Breast epithelium (tissue), 4 donors: ENCODE measurements at places on chromosomes 11 and 22. TPM values are rescaled to one million over a fixed set of nuclear protein-coding genes. Genes with fewer than 3 reads are reported as not detected.

DNA sequence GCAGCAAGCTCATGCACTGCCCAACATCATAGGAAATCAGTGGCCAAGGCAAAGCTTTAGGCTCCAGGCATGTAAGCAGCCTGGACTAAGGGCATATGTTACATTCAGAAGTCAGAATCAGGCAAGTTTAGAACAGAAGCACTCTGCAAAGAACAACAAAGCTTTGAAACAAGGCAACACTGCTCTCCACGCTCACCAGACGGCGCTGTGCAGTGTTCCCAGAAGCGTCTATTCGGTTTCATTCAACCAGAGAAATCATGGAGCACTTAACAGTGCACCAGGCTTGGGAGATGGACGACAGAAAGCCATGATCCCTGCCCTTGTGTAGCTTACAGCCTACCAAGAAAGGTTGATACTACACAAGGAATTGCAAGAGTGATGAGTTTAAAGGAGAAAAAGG is 555.8 kb downstream of the BUD13 start:
- DNase-seq, result no peak

DNA sequence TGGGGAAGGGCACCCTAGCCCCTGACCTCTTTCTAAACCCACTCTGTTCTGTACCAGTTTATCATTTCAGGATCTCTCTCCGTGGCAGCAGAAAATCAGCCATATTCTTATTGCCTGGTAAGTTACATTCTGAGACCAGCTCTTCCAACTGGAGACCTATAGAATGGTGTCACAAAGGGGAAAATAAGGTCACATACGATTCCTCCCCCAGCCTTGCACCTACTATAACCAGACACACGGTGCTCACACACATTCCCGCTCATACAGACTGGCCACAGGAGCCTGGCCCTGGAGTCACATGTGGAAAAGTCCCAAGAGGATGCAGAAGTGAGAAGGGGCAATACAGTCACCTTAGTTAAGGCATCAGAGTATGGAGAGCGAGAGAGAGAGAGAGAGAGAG is 7.5 kb downstream of the MS4A8 start:
- DNase-seq, result no peak

- no peak for DNase-seq
Observed at GRCh38 chr11:65246506-65246905, 15.3 kb upstream of the POLA2 start.

- no peak for DNase-seq
Observed at GRCh38 chr11:56923116-56923515, 65.6 kb upstream of the OR5AK2 start.

GRCh38 chr22:41838842-41839618 is 6.1 kb downstream of the SREBF2 start:
- DNase-seq, result no peak

DNA sequence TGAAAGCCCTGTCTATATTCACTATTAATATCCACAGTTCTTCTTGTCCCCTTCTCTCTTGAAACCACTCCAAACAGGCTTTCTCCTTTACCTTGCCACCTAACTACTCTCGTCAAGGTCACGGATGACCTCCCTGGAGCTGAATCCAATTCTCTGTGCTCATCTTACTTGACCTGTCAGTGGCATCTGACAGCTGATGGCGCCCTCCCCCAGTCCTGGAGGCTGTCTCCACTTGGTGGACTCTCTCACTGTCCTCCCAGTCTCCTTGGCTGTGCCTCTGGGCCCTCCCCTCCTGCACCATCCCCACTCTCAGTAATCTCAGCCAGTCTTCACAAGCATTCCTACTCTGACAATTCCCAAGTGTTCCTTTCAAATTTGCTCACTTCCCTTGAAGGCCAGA is 8.7 kb downstream of the TNKS1BP1 start:
- no peak for DNase-seq

DNA sequence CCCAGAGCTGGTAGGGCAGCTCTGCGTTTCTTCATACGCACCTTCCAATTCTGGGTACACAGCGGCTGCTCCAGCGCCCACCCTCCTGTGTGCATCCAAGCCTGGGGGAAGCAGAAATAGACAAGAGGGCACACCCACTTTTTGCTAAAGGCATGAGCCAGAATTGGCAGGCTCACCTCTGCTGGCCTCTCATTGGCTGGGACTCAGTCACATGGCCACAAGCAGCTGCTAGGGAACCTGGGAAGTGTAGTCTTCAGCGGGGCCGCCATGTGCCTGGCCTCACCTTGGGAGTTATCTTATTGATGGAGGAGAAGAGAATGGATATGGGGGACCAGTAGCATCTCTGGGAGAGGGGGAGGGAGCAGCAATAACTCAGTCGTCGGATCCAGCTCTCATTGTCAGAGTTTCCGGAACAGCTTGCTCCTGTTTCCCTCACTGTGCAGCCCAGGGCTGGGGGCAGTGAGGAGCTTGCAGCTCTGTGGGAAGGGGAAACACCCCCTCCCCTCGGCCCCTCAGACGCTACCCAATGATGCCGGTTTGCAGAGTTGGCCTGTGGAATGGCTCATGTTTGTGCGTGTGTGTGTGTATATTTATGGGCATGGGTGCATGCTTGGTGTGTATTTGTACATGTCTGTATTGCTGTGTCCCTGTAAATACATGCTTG is 11.8 kb upstream of the MIEF1 start:
- peak; percentile 69 for DNase-seq

DNA sequence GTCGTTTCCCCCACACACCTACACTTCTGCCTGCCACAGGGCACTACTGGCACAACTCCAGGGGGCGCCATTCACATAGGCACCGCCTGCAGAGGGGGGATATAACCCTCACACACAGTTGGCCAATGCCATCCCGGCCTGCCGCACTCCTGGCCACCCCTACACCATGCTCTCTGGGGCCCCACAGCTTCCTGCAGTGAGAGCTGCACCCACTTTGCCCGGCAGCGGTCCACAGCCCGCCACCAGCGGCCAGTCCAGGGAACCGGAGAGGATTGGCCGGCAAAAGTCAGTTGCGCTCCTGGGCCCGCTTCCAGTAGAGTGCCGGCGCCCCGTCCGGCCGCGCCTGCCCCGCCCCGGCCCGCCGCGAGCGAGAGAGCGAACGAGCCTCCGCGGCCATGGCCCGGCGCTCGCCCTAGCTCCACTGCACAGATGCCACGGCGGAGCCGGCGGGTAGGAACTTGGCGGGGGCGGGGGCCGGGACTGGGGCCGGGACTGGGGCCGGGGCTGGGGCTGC is 25.6 kb upstream of the SUSD2 start:
- DNase-seq, result peak; percentile 43

- no peak for DNase-seq
Observed at GRCh38 chr11:59573216-59573615, 42.4 kb downstream of the OSBP start.

- DNase-seq, result no peak
Observed at GRCh38 chr11:118633979-118634378, 26.6 kb downstream of the PHLDB1 start.

DNA sequence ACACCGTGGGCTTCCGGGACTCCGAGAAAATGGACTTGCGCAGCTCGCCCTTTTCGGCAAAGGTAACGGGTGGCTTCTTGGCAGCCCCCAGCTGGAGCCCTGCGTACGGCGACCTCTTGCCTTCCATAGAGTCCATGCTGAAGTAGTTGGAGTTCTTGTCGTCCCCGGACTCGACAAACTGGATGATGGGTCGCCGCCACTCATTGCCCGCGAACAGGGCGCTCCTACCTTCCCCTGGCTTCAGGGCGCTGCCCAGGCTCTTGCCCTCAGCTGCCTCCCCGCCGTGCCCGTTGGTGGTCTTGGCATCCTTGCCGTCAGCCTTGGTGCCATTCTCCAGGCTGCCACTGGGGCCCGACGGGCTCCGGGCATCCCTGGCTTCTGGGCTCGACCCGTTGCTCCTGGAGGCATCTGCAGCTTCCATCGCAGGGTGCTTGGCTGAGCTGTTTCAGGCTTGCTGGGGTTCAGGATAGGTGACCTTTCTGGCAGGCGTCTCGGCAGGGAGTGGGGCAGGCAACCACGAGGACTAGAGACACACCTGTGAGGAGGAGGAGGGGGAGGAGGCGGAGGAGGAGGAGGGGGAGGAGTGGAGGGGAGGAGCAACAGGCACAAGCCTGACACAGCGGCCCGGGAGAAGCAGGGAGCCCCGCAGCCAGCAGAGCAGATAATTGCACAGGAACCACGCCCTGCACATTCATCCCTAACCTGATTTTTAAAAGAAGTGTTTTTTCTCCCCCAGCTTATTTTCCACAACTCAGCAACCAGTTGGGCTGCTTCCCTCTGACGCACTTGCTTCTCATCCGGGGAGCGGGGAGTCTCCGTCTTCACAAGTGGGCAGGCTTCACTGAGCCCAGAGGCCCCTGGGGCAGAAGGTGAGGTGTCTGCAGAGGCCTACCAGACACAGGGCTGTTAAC is at the start of gene TRIM29:
Gene TRIM29 (minus strand): TSS at position 503 of the 911 bp plus-strand sequence. CDS start 82 bp downstream, at position 421.
- peak; percentile 79 for DNase-seq

Gene TRPC6
- total RNA-seq, result 4.3 TPM

Gene IGSF9B
- total RNA-seq, result 0.64 TPM

Gene ATF4
- total RNA-seq, result 339 TPM

Gene SYCE3
- not detected for total RNA-seq

Gene SPON1
- 30.1 TPM for total RNA-seq
